Caco-2 (cell line): ENCODE measurements at places on chromosomes 3 and 15. TPM values are rescaled to one million over a fixed set of nuclear protein-coding genes. Genes with fewer than 3 reads are reported as not detected.

TKT gene
- 339 and 381 TPM in 2 replicates for total RNA-seq

- H3K27me3 ChIP-seq, result no peaks in the 10 kb centered on the region
- H3K4me3 ChIP-seq, result no peak overlapping the region
- no peaks in the 10 kb centered on the region for H3K4me1 ChIP-seq
- no peaks in the 10 kb centered on the region for H3K36me3 ChIP-seq
Observed at GRCh38 chr15:61682891-61683735, 377.1 kb downstream of the VPS13C start.

DNA sequence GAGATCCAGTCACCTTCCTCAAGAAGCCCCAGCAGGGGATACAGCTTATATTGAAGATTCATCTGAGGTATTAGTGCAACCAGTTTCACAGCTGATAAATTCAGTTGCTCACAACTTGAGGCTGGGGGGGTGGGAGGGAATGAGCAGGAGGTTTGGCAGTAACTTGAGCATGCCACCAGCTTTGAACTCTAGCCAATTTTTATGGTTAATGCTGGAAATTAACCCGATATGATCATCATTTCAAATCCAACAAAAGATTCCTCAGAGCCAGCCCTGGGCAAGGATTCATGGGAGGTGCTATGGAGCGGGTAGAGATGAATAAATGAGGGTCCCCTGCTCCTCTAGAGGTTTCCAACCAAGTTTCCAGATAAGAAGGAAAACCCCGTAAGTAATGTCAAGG lies 73.1 kb upstream of the HES1 start:
- H3K27me3 ChIP-seq, result no peaks in the 10 kb centered on the region
- no peak for DNase-seq
- H3K4me3 ChIP-seq, result no peak overlapping the region
- no peaks in the 10 kb centered on the region for H3K36me3 ChIP-seq
- H3K27ac ChIP-seq, result no peak overlapping the region

DNA sequence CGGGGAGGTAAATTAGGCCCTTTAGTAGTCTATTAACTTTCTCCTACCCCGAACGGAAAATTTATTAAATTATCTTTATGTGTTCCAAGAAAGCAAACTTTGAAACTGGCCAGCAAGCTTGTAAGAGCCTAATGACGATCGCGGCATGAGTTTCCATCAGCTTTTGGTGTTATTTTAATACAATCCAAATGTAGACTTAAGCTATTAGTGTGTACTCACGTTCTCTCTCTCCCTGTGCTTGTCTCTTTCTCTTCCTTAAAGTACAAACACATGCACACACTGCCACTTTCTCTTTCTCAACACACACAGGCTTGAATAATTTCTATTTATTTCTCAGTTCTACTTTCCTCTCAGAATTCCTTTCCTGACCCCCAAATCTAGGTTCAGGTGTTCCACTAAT lies 108.8 kb upstream of the MME start:
- H3K27ac ChIP-seq, result no peak overlapping the region
- H3K4me1 ChIP-seq, result no peaks in the 10 kb centered on the region
- no peaks in the 10 kb centered on the region for H3K27me3 ChIP-seq
- no peak for DNase-seq
- H3K4me3 ChIP-seq, result no peak overlapping the region

DNA sequence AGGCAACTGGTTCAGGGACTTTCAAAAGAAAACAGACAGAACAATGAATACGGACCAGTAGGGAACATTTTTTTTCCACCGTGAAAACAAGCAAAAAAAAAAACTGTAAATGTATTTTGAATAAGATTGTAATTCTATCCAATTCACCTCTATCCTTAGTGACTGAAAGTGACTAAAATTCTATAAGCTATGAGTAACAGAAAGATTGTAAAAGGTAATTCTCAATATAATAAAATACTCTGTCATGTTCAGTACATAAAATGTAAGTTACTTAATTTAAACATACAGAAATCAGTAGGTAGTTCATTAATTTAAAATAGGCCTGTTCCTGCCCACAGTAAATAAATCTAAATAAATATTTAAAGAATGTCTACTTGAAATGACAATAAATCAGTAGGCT lies 368.2 kb upstream of the ARHGEF26 start:
- H3K4me1 ChIP-seq, result no peaks in the 10 kb centered on the region
- no peaks in the 10 kb centered on the region for H3K36me3 ChIP-seq
- no peak for DNase-seq
- H3K27me3 ChIP-seq, result no peaks in the 10 kb centered on the region
- H3K27ac ChIP-seq, result no peak overlapping the region
- no peak overlapping the region for H3K4me3 ChIP-seq

- no peaks in the 10 kb centered on the region for H3K27me3 ChIP-seq
- H3K27ac ChIP-seq, result no peak overlapping the region
- H3K4me3 ChIP-seq, result no peak overlapping the region
- no peaks in the 10 kb centered on the region for H3K36me3 ChIP-seq
- no peaks in the 10 kb centered on the region for H3K4me1 ChIP-seq
Observed at GRCh38 chr3:150083655-150084042, 113.0 kb upstream of the PFN2 start.

- H3K27ac ChIP-seq, result peak overlapping the region; percentile 98
- H3K4me1 ChIP-seq, result no peaks in the 10 kb centered on the region; the same call in 1 of the 2 replicates
- H3K27me3 ChIP-seq, result no peaks in the 10 kb centered on the region
- no peaks in the 10 kb centered on the region for H3K36me3 ChIP-seq
Observed at GRCh38 chr15:67253549-67254237, 768 bp downstream of the AAGAB start.
